ENCODE measurements at places on chromosomes 13 and 19. TPM values are rescaled to one million over a fixed set of nuclear protein-coding genes. Genes with fewer than 3 reads are reported as not detected.

LILRB3 gene
- not detected for total RNA-seq

HIF3A gene
- 0.48 TPM for total RNA-seq

SPPL2B gene
- 12.4 TPM for total RNA-seq

GRK1 gene
- not detected for total RNA-seq

BRD4 gene
- 13.7 TPM for total RNA-seq

SMIM44 gene
- not detected for total RNA-seq

NCR1 gene
- total RNA-seq, result not detected

ZNF749 gene
- 20.0 TPM for total RNA-seq

SPACA4 gene
- 0.21 TPM for total RNA-seq

PSG6 gene
- not detected for total RNA-seq

ATP1A3 gene
- total RNA-seq, result not detected

PPP1R15A gene
- total RNA-seq, result 59.9 TPM

CADM4 gene
- 13.3 TPM for total RNA-seq

CCDC61 gene
- 6.2 TPM for total RNA-seq

PRKCG gene
- under 0.01 TPM for total RNA-seq

SNAPC2 gene
- total RNA-seq, result 20.7 TPM

PNKP gene
- total RNA-seq, result 31.5 TPM

ZNF43 gene
- 2.9 TPM for total RNA-seq

ADGRE2 gene
- total RNA-seq, result 0.48 TPM

CBY2 gene
- not detected for total RNA-seq

CCL25 gene
- total RNA-seq, result not detected

SOX1 gene
- total RNA-seq, result not detected

FXYD3 gene
- 846 TPM for total RNA-seq

SOX21 gene
- total RNA-seq, result 2.1 TPM

ZNF726 gene
- 1.2 TPM for total RNA-seq

SIRT6 gene
- total RNA-seq, result 28.0 TPM
